Stimulated activated CD4-positive, alpha-beta T cell treated with anti-CD3 and anti-CD28 coated beads, Interleukin-12 subunit alpha, Interleukin-12 subunit beta, amount 100 ng/mL, for 4 hours (primary cell): ENCODE measurements at places on chromosomes 6 and 20.

DNA sequence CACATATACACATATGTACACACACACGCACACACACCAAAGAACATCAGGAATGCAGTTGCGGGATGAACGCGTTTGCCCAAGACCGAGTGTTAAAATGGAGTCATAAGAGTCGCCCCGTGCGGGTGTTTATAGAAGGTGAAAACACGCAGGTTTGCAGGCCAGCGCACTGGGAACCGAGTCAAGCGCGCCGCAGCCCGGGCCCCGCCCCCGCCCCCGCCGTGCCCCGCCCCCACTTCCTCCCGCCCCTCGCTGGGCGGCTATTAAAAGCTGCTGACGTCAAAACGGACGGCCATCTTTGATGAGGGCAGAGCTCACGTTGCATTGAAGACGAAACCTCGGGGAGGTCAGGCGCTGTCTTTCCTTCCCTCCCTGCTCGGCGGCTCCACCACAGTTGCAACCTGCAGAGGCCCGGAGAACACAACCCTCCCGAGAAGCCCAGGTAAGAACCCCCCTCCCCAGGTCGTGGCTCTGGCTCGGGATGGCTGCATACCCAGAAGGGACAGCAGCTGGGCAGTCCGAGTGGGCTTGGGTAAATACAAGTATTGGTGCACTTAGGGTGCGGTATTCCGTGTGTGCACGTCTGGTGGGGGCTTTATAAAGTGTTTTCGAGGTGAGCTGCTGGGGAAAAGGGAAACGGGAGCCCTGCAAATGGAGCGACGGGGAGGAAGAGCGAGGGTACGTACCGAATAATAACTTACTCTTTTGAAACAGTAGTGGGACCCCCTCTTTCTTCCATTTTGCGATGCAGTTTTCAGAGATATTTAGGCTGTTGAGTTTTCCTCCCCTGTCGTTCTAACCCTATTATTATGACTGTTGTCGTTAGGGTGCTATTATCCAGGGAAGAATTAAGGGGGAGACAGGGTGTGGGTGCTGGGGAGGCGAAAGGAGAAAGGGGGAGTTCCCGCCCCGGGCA, at the start of gene SNAP25:
Gene SNAP25 (plus strand): TSS at position 295 of the 916 bp plus-strand sequence. CDS start 56,662 bp downstream, outside the sequence.
- peak; percentile 23 for DNase-seq

DNA sequence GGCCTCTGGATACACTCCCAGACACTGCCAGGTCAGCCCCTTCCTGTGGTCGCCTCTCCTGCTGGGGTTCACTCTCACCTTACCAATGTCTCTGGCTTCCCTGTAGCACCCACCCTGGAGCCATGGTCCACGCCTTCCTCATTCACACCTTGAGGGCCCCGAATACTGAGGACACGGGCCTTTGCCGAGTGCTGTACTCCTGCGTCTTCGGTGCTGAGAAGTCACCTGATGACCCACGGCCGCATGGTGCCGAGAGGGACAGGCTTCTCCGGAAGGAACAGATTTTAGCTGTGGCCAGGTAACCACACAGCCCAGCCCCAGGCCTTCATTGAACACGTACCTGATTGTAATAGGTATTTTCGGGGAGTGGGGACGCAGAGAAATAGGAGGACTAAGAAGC, 1.6 kb downstream of the AP5S1 start:
- no peak for DNase-seq

DNA sequence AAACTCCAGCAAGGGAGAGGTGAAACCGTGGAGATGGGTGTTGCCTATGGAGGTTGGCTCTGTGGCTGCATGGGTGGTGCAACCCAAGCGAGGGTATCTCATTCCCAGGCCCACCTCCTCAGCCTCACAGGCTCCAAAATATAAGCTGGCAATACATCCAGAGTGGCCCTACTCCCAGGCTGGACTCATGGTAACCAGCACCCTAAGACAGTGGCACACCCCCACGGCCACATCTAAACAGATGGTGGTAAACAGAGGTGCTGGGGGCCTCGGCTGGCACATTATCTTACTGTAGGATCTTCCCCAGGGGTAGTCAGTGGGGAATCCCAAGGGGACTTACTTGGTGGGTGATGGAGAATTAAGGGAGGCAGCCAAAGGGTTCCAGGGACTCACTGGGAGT, 33.7 kb upstream of the CCND3 start:
- DNase-seq = no peak

DNA sequence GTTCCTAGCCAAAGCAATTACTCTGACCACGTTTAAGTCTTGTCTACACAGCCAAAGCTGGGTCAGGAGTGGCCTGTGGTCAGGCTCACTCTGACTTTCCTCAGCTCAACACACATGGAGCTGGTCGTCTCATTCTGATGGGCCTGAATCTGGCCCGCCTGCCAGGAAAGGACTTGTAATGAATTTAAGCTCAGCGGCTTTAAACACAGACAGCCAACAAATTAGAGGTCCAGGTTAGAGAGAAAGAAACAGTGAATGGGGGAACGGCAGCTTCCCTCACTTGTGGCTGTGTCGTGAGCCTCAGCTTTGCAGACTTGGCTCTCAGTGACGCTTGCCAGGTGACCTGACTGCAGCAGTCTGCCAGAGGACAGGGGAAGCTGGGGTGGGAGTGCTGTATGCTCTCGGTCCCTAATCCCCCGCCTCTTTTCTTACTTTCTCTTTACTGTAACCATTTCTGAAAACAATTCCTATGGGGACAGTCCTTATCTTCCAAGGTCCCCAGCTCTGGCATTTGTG, 121.9 kb upstream of the AGPAT4 start:
- DNase-seq = no peak

DNA sequence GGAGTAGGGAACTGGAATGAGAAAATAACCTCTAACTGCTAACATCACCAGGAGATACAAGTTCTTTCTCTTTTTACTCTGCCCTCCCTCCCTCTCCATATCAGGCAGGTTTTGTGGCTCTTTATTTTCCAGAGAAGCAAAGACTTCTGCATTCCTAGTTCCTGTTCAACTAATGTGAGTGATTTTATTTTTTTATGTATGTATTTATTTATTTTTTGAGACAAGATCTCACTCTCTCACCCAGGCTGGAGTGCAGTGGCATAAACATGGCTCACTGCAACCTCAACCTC, 6.0 kb upstream of the IER3 start:
- DNase-seq = no peak

DNA sequence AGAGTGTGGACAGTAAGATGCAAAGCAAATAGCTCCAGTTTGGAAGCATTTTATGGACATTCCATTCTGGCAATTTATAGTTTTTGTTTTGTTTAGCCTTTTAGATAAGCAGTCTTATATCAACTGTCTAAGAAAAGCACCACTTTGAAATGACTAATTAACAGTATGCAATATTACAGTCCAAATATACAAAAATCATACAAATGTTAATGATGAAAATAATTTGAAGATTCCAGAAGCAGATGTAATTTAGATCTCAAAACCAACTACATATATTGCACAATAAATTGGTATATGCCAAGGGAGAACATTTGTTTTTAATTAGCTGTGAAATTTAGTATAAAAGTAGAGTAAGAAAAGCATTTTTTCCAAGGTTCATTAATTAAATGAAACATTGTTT, 158.8 kb downstream of the KIF6 start:
- DNase-seq = no peak

GRCh38 chr6:156876302-156876701, 99.1 kb downstream of the ARID1B start:
- no peak for DNase-seq

GRCh38 chr6:169620171-169621130, 81.4 kb downstream of the WDR27 start:
- DNase-seq = no peak

GRCh38 chr20:2693286-2694007, 867 bp downstream of the EBF4 start:
- peak; percentile 25 for DNase-seq

- DNase-seq = no peak
These were observed 65.1 kb downstream of the ADNP start for GRCh38 chr20:50866036-50866685.

DNA sequence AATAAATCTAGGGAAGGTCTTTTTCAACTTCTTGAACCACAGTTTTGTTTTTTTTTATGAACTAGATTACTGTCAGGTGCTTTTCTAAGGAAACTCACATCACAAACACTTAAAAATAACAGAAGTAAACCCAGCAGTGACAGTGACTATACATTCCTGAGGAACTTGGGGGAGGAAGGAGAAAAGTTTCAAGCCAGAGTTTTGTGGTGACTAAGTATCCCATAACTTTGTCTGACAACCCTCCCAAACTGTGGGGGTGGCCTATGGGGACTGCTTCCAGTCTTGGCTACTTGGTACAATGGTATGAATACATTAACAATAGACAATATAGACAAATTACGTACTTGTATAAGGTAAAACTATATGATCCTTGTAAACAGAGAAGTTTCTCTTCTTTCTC, 202.5 kb upstream of the MAN1A1 start:
- DNase-seq = no peak

GRCh38 chr20:32589256-32589655, 4.1 kb upstream of the NOL4L start:
- DNase-seq = no peak

- no peak for DNase-seq
These were observed 2.3 kb upstream of the MARCKS start for GRCh38 chr6:113854531-113855499.

DNA sequence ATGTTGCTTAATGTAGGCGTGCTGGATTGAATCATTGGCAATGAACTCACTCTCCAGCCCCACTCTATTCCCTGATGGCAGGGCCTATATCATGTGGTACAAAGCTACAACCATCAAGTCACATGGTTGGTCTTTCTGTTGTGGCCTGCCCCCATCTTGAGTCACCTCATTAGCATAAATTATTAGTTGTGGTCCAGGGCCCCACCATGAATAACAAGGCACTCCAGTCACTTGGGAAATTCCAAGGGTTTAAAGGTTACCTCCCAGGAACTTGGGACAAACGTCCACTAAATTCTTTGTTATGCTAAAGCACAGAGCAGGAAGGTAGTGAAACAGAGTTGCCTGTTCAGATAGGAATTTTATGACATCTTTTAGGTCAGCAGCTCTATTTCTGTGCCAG, 193.7 kb downstream of the SLC35F1 start:
- DNase-seq = no peak

DNA sequence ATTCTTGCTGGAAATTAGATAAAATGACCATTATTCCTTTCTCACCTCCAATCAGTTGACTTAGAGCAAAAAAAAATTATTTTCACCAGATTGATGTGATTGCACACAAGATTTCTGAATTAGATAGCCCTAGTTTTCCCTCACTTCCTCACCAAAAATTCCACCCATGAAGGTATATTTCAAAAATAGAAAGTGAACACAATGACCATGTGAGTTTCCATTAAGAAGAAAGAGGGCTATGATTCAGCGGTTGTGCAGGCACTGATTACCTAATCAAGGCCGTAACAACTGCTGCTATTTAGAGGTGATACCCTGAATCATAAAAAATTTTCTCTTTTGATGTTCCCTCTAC, 19.5 kb upstream of the RALGAPA2 start:
- DNase-seq = no peak

- no peak for DNase-seq
These were observed 22.9 kb downstream of the HTR1B start for GRCh38 chr6:77440206-77440976.

DNA sequence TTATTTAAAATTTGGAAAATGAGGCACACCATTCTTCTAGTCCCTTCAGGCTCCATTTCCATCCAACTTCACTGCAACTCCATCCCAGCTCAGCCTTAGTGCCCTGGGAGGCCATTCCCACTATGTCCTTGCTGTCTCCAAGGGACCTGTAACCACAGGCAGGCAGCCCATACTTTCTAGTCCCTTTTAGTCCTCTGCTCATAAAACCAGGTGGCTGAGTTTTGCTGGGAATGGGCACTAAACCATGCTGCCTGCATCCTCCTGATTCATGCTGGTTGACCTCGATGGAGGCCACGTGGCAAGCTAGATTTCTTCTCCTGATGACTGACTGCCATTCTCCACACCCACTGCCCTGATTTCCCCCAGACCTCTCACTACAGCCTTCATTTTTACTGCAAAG, 27.5 kb upstream of the MYMX start:
- DNase-seq = no peak

GRCh38 chr6:90677440-90677839, 90.6 kb upstream of the MAP3K7 start:
- DNase-seq = no peak

- DNase-seq = no peak
These were observed 17.9 kb downstream of the MDGA1 start for GRCh38 chr6:37679539-37680476.

DNA sequence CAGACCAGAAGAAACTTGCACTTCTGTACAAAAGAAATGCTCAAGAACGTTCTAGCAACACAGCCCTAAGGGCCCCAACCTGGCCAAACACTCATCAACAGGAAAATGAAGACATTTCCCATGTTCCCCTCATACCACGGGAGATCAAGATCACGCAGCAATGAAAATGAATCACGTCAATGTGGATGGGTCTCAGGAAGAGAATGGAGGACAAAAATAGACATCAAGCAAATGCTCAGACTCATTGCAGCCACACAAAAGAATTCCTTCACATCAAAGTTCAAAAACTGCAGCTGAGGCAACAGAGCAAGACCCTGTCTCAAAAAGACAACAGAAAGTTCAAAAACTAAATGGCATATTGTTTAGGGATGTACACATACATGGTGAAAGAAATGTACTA, 18.1 kb downstream of the ULBP3 start:
- no peak for DNase-seq

DNA sequence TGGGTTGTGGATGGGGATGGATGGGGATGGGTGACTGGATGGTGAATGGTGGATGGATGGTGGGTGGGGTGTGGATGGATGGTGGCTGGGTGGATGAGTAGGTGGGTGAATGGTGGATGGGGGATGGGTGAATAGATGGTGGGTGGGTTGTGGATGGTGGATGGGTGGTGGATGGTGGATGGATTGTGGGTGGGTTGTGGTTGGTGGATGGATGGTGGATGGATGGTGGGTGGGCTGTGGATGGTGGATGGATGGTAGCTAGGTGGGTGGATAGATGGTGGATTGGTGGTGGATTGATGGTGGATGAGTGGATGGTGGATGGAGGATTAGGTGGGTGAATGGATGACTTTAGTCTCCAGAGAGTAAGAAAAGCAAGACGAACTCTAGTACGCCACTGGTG, 57.6 kb downstream of the YTHDF1 start:
- DNase-seq = no peak

- DNase-seq = no peak
These were observed 187.8 kb upstream of the PHACTR1 start for GRCh38 chr6:12528581-12529363.
